Activated CD4-positive, alpha-beta T cell treated with anti-CD3 and anti-CD28 coated beads, Interleukin-2, amount 50 U/mL, for 16 hours (primary cell): ENCODE measurements at places on chromosomes 11 and 22.
A peak's percentile ranks its signal among the peaks of the same experiment; 100 is the strongest.

DNA sequence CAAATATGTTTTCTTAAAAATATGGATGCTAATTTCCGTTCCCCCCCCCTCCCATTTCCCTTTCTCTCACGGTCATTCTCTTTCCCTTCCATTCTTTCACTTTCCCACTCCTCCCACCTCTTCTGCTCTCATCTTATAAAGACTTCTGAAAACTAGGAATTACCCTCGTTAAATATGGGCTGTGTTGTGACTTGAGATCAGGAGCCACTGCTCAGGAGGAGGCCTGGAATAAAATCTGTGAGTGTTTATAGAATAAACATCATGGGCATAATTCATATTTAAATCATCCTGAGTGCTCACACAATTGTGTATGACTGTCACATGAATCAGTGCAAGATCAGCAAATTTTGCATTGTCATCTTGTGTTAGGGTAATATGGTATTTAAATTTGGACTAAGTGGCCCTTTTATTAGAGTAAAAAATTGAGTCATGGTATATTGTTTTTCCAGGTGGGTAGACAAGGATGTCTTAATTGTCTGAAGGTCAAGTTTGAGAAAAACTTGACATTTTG, 208.0 kb downstream of the DDX10 start:
- DNase-seq = no peak

- DNase-seq = no peak
These were observed 128.6 kb upstream of the SYN3 start for GRCh38 chr22:33186816-33187215.

- no peak for DNase-seq
These were observed 26.5 kb upstream of the SLC22A9 start for GRCh38 chr11:63343130-63343529.

- no peak for DNase-seq
These were observed 1.5 kb downstream of the RPS6KA4 start for GRCh38 chr11:64360448-64360921.

DNA sequence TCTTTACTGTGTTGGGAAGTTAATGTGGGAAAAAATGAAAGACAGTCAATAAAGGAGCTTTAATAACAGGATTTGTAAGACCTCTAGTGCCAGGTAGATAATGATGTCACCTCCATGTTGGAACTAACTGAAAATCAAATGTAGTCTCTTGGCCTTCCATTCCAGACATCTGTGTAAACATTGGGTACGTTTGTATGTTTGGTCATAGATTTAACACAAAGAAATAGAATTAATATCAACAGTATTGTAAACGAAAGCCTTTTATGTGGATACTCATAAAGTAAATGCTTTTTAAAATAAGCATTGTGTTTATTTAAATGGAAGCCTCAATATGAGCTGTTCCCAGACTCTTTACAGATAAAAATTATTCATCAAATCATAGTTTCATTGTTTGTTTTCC, 605.7 kb downstream of the METTL15 start:
- DNase-seq = no peak

GRCh38 chr11:130145975-130146776, 13.4 kb upstream of the ST14 start:
- no peak for DNase-seq

- no peak for DNase-seq
These were observed 70.5 kb downstream of the DKK3 start for GRCh38 chr11:11937957-11938356.

DNA sequence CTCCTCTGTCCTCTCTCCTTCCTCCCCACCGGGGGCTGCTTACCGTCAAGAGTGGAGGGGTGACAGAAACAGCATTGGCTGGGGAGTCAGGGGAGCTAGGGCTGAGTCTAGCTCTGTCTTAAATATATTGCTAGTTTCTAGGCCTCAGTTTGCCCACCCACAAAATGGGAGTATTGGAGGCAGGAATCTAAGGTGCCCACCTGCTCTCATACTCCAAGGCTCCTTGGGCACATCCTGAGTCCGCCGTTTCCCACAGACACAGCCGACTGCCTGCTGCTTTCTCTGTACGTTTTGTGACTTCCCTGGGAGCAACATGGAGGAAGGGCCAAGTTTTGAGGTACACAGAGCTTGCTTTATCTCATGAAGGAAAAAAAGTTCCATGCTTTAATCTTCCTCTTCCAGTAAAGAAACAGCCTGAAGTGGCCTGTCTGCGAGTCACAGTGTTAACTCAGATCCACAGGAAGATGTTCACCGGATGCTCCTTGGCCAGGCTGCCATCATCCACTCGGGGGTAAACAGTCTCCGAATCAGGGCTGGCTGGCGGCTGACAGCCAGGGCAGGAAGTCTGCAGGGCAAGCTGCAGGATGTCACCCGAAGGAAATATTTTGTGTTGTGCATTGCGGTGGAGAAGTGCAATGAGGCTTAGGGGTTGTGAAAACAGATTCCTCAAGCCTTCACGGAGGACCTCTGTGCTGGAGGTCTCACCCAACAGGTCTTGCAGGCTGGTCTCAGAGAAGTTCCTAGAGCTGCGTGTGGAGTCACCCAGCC, 11.0 kb upstream of the CERK start:
- DNase-seq = peak; percentile 54

- DNase-seq = no peak
These were observed 49.9 kb upstream of the LDLRAD3 start for GRCh38 chr11:35893796-35894475.

DNA sequence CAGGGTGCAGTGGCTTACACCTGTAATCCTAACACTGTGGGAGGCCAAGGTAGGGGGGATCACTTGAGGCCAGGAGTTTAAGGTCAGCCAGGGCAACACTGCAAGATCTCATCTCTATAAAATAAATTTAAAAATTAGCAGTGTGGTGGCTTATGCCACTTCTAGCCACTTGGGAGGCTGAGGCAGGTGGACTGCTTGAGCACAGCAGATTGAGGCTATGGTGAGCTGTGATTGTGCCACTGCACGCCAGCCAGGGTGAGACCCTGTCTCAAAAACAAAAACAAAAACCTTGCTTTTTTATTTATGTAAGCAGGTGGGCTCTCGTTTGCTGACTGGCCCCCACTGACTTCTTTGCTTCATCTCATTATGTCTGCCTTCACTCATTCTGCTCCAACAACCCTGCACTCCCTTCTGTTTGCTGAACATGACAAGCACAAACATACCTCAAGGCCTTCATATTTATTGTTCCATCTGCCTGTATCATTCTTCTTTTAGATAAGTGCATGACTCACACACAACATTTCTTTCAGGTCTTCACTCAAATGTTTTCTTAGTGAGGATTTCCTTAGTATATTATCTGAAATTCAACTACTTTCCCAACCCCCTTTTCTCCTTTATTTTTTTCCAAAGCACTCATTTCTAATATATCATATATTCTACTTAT, 32.4 kb upstream of the CLNS1A start:
- no peak for DNase-seq

DNA sequence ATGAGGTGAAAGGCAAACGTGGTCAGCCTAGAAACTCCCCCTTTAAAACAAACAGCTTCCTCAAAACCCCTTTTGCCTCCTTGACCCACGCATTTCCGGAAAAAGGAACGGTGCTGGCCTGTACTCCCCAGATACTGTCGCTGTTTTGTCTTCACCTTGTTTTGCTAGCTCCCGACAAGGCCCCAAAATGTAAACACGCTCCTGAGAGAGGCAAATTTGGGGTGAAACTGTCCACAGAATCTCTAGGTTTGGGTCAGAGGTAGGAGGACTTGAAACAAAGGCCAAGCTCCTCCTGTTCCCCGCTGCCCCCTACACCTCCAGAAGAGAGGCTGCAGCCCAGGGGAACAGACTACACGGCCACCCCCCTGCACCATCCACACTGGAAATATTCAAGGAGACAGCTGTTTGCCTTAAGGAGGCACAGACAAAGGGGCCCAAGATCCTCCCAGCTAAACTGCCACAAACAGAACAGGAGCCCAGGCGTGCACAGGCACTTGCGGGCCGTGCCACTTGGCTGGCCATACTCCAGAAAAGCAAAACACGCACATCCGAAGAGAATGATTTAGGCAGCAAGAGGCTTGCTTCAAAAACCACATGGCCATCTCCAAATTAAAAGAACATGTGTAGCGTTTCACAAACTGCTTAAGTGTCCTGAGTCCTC, 160.5 kb upstream of the GRK3 start:
- DNase-seq = no peak

DNA sequence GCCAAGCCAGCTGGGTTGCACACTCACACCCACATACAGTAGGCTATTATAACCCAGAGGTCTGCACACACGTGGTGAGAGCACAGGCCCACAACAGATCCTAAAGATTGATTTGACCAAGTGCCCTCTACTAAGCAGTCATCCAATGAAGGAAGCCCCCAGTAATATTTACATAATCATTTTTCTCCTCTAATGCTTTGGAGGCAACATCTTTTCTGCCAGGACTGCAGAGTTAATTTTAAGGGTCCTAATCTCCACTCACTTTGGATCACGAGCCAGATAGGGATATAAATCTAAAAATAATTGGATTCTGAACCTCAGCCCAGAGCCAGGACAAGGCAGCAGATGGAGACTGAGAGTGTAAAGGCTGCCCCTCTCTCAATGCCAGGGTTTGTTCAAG, 49.1 kb upstream of the MTNR1B start:
- DNase-seq = no peak

DNA sequence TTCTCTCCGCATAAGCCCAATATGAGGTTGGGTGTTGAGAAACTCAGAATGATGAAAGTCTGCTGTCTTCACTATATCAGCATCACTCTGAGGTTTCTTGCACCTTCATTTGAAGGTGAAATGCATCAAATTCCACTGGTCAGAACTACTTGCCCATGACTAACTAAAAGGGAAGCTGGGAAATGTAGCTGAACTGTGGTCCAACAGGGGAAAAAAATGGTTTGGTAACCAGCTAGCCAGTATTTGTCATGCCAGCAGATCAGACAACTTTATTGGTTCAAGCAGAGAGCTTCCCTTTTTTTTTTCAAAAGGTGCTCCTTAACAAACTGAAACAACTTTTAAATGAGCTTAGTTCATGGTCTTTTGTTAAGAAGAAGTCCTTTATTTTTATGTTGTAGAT, 14.2 kb upstream of the PIK3C2A start:
- no peak for DNase-seq

- no peak for DNase-seq
These were observed 31.9 kb upstream of the UPB1 start for GRCh38 chr22:24463071-24463760.

GRCh38 chr11:76667856-76668255, 2.7 kb downstream of the LRRC32 start:
- no peak for DNase-seq

GRCh38 chr22:31628362-31628761, 33.7 kb downstream of the PISD start:
- DNase-seq = no peak

DNA sequence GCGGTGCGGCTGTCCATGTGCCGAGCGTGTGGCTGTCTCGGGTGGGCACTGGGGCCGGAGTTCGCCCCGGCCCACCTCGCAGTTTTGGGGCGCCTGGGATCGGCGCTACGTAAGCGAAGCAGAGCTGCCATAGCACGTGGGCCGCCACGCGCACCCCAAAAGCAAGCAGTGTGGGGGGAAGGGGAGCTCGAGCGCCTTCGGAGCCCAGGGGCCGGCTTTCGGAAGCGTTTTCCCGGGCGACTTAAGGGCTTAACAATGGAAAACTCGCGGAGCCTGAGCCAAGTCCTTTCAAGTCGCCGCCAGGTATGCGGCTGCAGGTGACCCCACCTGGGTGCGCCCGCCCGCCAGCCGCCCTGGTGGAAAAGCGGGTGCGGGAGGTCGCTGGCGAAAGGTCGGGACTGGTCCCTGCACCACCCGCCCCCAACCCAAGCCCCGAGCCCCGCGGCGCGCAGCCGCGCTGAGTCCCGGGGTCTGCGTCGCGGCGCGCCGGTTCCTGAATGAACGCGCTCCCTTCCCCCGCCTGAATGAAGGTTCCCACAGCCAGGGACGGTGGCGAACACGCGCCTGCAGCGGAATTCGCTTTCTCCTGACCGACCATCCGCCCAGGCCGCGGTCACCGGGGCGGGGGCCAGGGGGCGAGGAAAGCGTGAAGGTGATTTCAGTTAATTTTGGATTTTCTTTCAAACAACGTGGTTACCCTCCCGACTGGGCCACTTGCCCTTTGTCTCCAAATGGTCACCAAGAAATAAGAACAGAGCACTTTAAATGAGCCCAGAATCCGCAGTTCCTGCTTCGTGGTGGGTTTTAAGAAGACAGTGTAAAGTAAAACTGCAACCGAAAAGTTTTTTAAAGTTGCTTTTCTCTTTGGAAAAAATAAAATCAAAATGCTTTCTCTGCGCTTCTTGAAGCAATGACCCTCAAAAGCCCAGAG, 2.8 kb upstream of the CCND1 start:
- DNase-seq = no peak

- DNase-seq = no peak
These were observed 30.1 kb upstream of the CARS1 start for GRCh38 chr11:3087373-3087772.

- DNase-seq = no peak
These were observed 2.0 kb downstream of the MYOD1 start for GRCh38 chr11:17721242-17721999.

- DNase-seq = no peak
These were observed 470.6 kb downstream of the NTM start for GRCh38 chr11:131841028-131841427.

DNA sequence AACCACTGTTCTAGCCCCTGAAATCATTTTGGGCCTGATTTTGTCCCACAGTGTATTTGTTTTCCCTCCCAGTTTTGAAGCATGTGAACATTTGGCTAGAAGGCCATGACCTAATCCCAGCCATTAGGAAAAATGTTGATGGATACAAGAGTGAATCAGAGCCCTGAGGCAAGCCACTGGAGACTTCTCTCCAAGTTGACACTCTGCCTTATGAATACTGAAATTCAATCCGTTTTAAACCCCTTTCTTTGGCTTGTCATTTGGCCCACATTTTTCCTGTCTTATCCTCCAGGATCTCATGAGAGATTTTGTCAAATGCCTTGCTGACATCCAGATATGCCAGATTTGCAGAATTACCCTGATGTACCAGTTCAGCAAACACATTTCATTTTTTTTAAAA, 158.8 kb downstream of the FAT3 start:
- no peak for DNase-seq

GRCh38 chr22:46617207-46617985, 2.8 kb upstream of the GRAMD4 start:
- DNase-seq = no peak

- no peak for DNase-seq
These were observed 15.4 kb downstream of the ART5 start for GRCh38 chr11:3626250-3626960.

DNA sequence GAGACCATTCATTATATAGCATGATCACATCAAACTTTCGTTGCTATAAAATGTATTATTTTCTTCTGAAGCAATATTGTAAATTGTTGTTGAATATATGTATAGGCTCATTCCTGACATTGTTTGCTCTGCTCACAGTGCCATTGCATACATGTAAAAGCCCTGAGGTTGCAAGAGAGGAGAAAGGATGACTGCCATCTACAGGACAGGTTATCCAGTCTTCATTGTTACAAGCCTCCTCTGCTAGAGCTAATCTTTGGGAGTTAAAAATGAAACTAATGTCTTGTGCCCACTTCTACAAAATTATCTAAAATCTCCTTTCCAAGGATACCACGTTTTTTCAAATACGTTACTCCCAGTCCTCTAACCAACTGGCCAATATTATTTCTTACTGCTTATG, 16.4 kb upstream of the OR5AL1 start:
- DNase-seq = no peak

- peak; percentile 34 for DNase-seq
These were observed 13.2 kb downstream of the SLC25A18 start for GRCh38 chr22:17576470-17576869.

- DNase-seq = no peak
These were observed 886 bp upstream of the NIPSNAP1 start for GRCh38 chr22:29581799-29582198.
